Mesenchymal stem cell (in vitro differentiated cells and primary cell): ENCODE measurements at places on chromosomes 13 and 19.

- no peaks in the 10 kb centered on the region for H3K27me3 ChIP-seq
- H3K4me1 ChIP-seq, result peaks cover 2% of the 10 kb centered on the region
- no peaks in the 10 kb centered on the region for H3K36me3 ChIP-seq
- H3K27ac ChIP-seq, result peak overlapping the region; percentile 28
- H3K4me3 ChIP-seq, result no peak overlapping the region
Observed at GRCh38 chr13:39516096-39516495, 86.9 kb downstream of the LHFPL6 start.

GRCh38 chr19:13997631-13997962 lies 8.5 kb downstream of the RFX1 start:
- DNase-seq, result no peak
- no peak overlapping the region for H3K4me3 ChIP-seq
- no peak overlapping the region for H3K27ac ChIP-seq

DNA sequence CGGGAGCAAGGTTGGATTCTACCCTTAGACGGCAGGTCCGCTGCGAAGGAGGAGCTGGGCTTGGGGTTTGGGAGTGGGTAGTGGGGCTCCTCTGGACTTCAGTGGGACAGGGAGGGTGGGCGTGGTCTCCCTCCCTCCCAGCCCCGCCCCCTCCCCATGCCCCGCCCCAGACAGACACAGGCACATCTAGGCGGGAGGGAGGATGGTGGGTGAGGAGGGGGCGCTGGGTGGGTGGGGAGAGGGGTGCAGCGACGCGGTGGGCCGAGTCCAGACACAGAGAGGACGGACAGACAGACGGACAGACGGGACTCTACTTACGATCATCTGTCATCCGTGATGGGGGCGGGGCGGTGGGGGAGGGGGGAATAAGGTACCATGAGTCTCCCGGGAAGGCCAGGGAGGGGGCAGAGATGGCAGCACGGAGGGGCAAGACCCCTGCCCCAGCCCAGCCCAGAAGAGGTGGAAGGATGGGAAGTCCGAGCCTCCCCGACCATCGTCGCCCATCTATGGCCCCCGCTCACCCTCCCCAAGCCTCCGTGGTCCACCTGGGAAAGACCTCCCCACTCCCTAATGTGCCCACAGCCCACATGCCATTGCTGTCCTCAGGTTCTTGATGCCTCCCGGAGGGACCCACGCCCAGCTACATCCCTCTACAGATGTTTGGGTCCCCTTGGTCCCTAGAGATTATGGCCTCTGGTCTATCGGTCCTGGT lies 64.8 kb downstream of the UNC13A start:
- DNase-seq, result no peak
- H3K27me3 ChIP-seq, result peaks cover 21% of the 10 kb centered on the region
- H3K27ac ChIP-seq, result no peak overlapping the region
- no peak overlapping the region for H3K4me3 ChIP-seq

DNA sequence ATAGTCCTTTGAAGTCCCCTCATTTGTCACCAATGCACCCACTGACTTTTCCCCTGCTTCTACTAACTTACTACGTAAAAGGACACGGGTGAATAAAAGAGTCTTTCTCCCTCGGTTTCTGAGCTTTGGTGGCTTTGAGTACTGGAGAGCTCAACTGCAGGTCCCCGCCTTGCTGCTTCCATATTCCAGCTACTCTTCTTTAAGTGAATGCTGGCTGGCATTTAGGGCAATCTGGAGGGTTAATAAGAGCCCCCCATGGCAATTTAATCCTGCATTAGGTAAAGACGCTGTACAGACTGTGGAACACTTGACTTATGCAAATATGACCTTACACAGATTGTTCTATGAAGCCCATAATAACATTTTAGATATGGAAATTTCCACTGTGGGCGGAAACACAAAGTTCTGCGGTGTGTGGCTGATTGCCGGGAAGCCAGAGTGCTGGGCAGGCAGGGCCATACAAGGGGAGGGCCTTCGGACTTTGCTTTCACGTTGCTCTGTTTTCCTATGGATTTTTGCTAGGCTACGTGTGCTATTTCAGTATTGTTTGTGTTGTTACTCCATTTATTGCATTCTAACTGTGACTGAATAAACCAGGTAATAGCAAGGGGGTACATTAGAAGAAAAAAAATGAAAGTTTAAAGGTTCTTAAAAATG lies 97.5 kb downstream of the SLC10A2 start:
- no peak overlapping the region for H3K27ac ChIP-seq
- no peak overlapping the region for H3K4me3 ChIP-seq
- H3K36me3 ChIP-seq, result no peaks in the 10 kb centered on the region
- no peaks in the 10 kb centered on the region for H3K4me1 ChIP-seq
- H3K27me3 ChIP-seq, result no peaks in the 10 kb centered on the region
